ENCODE measurements at places on chromosomes 13 and 19.
A peak's percentile ranks its signal among the peaks of the same experiment; 100 is the strongest.

- no peak for DNase-seq
Observed at GRCh38 chr19:39349326-39349725, 7.1 kb downstream of the SAMD4B start.

- no peak for DNase-seq
Observed at GRCh38 chr13:23558675-23559536, 11.3 kb upstream of the TNFRSF19 start.

DNA sequence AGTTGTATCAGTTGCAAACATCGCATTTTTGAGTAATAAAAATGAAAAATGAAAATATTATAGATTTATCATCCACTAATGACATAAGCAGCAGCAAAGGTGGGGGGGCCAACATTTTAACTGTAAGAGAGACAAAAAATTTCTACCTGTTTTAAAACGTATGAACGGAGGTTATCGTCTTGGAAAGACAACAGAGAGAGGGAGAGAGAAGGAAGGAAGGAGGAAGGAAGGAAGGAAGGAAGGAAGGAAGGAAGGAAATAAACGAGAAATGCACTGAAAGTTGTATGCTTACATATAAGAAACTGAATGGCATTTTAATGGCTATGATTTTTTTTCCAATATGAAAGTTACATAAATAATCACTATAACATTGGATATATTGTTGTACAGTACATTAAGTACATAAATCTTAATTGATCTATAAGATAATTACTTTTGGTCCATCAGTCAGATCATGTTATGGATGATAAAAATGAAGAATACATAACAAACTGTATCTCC lies 862.8 kb upstream of the SLITRK1 start:
- no peak for DNase-seq

DNA sequence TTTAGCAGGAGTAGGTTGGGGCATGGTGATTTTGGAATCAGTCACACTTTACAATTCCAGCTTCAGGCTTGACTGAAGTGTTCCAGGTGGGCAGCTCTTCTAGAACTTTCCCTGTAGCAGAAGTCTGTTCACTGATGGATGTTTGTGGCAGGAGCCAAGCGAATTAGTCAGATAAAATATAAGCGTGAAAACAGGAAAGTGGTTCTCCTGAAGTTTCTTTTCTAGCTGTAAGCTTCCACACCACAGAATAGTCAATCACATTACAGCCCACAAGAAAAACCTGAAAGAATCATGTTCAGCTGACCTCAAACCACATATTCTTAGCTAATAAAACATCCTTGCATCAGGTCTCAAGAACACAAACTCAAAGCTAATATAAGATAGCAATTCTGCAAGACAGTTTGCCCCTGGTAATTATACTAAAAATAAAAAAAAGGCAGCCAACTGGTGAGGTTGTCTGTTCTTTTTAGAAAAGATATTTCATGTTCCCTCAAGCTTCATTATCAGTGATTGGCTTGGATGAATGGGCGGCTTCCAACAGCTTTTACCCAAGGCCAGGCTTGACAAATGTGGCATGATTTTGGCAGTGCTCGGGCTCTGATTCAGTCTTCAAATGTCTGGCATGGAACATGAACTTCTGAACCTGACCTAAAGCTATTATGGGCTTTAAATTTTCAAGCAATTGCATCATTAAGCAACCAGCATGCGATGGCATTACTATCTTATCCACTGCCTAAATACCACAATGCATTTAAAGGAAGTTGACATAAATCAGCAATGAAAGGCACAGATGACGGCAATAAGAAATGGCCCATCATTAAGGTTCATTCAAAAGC lies 136.8 kb downstream of the DCLK1 start:
- no peak for DNase-seq

DNA sequence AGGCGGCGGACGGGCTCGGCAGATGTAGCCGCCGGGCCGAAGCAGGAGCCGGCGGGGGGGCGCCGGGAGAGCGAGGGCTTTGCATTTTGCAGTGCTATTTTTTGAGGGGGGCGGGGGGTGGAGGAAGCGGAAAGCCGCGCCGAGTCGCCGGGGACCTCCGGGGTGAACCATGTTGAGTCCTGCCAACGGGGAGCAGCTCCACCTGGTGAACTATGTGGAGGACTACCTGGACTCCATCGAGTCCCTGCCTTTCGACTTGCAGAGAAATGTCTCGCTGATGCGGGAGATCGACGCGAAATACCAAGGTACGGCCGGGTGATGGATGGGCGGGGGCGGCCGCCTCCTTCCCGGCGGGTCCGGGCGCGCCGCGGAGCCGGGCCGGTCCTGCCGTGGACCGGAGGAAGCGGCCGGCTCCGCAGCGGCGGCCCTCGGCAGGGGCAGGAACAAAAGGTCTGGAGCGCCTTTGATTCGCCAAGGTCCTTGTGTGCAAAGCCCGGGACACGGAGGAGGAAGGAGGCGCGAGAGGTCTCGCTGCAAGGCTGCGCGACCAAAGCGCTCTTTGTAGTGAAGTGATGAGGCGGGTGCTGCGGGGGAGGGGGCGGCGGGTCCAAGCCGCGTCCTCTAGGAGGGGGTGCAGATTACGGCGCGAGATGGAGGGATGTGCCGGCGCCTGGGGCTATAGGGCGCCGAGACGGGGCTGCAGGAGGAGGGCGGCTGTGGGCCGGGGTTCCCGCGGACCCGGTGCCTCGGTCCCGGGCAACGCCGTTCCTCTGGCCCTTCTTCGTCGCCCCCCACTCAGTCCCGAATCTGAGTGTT lies 689 bp downstream of the ING1 start:
- peak; percentile 67 for DNase-seq

DNA sequence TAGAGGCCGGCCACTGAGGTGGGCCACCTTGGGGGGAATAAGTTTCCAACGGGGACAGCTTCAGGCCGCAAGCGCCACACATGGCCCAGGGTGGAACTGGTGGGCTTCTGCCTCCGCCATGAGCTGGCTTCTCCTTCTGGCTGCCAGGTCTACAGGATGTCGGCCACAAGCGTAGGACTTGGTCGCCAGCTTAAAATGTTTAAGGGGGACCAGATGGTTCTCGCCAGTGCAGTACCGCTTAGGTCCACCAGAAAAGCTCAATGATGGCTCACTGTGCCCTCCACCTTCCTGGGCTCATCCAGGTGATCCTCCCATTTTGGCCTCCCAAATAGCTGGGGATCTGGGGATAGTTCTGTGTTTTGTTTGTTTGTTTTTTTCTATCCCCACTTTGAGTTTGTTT lies 38.7 kb upstream of the ZNF254 start:
- no peak for DNase-seq

DNA sequence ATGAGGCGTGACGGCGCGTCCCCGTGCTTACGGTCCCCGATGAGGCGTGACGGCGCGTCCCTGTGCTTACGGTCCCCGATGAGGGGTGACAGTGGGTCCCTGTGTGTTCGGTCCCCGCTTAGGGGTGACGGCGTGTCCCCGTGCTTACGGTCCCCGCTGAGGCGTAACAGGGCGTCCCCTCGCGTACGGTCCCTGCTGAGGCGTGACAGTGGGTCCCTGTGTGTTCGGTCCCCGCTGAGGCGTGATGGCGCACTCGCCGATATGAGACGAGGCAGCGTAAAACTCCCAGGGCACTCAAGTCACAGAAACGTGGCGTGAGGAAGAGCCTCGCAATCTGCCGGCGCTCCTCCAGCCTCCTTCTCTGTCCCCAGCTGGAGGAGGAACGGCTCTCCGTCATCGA lies 20.9 kb downstream of the CFAP97D2 start:
- no peak for DNase-seq

GRCh38 chr13:35164324-35164932 lies 222.4 kb downstream of the NBEA start:
- DNase-seq, result no peak

DNA sequence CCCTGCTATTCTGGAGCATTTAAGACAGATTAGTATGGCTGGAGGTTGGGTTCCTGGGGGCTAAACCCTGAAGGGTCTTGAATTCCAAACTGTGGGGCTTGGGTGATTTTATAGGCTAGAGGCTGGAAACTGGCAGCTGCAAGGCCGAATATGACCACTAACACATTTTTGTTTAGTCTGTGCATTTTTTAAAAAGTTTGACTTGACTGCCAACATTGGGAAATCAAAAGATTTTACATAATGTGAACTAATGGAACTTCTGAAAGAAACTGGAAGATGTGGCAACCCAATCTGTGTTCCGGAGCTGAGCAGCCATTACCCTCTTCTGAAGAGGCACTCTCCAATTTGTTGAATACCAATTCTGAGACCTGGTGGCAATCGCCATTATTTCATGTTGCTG lies 5.1 kb downstream of the ZNF784 start:
- no peak for DNase-seq

DNA sequence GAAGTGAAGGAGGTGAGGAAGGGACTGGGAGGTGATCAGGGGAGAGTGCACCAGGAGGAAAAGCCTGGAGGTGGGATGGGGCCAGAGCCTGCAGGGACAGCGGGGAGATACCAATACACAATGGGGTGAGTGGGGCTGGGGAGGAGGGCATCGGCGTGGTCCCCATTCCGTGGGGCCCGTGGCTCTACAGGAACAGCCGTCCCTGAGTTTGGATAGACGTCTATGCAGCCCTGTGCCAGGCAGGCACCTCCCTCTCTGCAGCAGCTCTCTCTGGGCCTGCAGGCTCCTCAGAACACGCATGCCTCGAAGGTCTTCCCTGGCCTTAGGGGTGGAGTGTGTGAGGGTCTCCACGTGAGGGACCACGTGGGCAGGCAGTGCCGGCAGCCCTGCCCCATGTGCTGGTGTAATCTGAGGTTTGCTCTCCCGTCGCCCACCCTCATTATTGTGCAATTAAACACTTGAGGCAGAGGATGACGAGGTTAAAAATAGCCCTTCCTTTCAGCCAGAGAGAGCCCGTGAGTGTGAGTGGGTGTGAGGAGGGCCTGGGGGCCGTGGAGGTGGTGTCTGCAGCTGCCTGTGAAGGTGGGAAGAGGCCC lies 16.5 kb downstream of the C2CD4C start:
- DNase-seq, result no peak

- no peak for DNase-seq
Observed at GRCh38 chr19:37867831-37868230, 38.6 kb downstream of the WDR87 start.

Measured in WERI-Rb-1 (cell line).